ENCODE measurements at places on chromosomes 12 and 14. TPM values are rescaled to one million over a fixed set of nuclear protein-coding genes. Genes with fewer than 3 reads are reported as not detected.

- H3K27ac ChIP-seq: no peak overlapping the region
- no peak overlapping the region for H3K4me3 ChIP-seq
- no peak for DNase-seq
- H3K36me3 ChIP-seq: no peaks in the 10 kb centered on the region
Measured at GRCh38 chr12:113609692-113610469, 138.2 kb upstream of the LHX5 start.

- H3K27ac ChIP-seq: peak overlapping the region; percentile 72
- DNase-seq: no peak
- no peaks in the 10 kb centered on the region for H3K27me3 ChIP-seq
- H3K4me1 ChIP-seq: peaks cover 16% of the 10 kb centered on the region
- H3K4me3 ChIP-seq: peak overlapping the region; percentile 34
Measured at GRCh38 chr12:57079821-57080220, 1.2 kb upstream of the NEMP1 start.

The CLEC1A gene
- not detected for total RNA-seq

DNA sequence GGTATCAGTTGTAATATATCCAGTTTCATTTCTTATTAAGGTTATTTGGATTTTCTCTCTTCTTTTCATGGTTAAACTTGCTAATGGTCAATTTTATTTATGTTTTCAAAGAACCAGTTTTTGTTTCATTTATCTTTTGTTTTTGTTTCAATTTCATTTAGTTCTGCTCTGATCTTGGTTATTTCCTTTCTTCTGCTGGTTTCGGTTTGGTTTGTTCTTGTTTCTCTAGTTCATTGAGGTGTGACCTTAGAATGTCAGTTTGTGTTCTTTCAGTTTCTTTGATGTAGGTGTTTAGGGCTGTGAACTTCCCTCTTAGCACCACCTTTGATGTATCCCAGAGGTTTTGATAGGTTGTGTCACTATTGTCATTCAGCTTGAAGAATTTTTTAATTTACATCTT, 145.6 kb upstream of the SLCO1B1 start:
- no peak overlapping the region for H3K27ac ChIP-seq
- no peak overlapping the region for H3K4me3 ChIP-seq
- H3K27me3 ChIP-seq: no peaks in the 10 kb centered on the region
- H3K4me1 ChIP-seq: no peaks in the 10 kb centered on the region

DNA sequence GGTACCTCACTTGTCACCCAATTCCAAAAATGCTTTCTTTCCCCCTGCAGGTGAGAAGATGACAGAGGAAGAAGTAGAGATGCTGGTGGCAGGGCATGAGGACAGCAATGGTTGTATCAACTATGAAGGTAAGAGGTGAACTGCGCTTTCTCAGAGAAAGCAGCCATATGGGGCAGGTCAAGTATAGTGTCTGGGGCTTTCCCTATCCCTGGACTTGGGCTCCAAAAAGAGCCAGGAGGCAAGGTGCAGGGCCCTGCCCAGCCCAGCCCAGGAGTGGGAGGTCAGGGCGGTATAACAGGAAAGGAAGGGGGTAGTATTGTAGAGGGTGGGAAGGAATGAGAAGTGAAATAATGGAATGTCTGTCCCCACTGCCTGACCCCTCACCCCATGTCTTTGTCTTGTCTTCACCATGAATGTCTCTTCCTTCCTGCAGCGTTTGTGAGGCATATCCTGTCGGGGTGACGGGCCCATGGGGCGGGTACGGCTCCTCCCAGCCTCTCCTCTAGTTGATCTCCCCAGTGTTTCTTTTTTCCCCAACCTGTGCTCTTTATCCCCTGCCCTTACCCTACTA, 2.1 kb downstream of the MYL6 start:
- H3K27me3 ChIP-seq: no peaks in the 10 kb centered on the region
- H3K4me1 ChIP-seq: peaks cover 37% of the 10 kb centered on the region
- peaks cover 45% of the 10 kb centered on the region for H3K36me3 ChIP-seq

- no peaks in the 10 kb centered on the region for H3K27me3 ChIP-seq
- H3K27ac ChIP-seq: no peak overlapping the region
- no peak overlapping the region for H3K4me3 ChIP-seq
- H3K4me1 ChIP-seq: peaks cover 10% of the 10 kb centered on the region
- H3K36me3 ChIP-seq: no peaks in the 10 kb centered on the region
Measured at GRCh38 chr12:131506426-131506825, 204.5 kb upstream of the SFSWAP start.

DNA sequence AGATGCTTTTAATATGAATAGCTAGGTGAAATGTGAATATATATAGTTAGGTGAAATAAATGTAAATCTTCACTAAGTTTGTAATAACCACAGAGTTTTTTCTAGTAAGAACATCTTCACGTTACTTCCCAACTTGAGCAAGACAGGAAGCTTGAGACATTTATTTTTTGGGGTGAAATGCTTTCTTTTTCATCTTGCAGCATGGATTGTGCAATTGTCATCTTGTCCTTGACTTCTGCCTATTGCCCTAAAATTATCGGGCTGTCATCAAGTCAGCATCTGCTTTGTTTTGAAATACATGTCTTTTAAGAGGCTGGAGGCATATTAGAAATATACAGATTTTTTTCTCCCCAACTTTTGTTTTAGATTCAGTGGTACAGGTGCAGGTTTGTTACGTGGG, 433.9 kb downstream of the PCNX1 start:
- H3K4me3 ChIP-seq: no peak overlapping the region
- H3K27ac ChIP-seq: no peak overlapping the region
- no peak for DNase-seq
- no peaks in the 10 kb centered on the region for H3K36me3 ChIP-seq
- H3K27me3 ChIP-seq: no peaks in the 10 kb centered on the region
- no peaks in the 10 kb centered on the region for H3K4me1 ChIP-seq

DNA sequence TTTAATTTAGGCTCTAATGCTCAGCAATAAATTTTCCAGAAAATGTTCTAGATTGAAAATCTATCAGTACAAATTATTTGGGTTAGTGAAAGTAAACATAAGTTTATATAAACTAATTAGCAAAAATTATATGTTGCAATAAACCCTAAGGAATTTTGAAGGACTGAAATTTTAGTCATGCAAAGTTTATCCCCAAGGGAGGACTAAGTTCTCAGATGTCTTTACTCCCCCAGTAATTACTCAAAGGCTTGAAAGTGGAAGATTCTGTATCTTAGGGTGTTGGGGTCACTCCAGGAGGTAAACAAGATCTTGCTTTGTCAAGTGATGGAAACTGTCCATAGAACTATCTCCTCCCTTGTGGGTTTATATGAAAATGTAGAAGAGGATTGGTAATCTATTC, 183.7 kb downstream of the AKAP6 start:
- no peaks in the 10 kb centered on the region for H3K4me1 ChIP-seq
- peaks cover 3% of the 10 kb centered on the region for H3K27me3 ChIP-seq
- no peak overlapping the region for H3K4me3 ChIP-seq
- no peak overlapping the region for H3K27ac ChIP-seq

The FAM181A gene
- not detected for total RNA-seq

GRCh38 chr14:75299059-75299458, 20.4 kb downstream of the FOS start:
- H3K4me1 ChIP-seq: peaks cover 18% of the 10 kb centered on the region
- H3K27me3 ChIP-seq: no peaks in the 10 kb centered on the region
- no peak for DNase-seq
- H3K27ac ChIP-seq: no peak overlapping the region
- no peaks in the 10 kb centered on the region for H3K36me3 ChIP-seq
- no peak overlapping the region for H3K4me3 ChIP-seq
